Fibroblast of mammary gland (primary cell): ENCODE measurements at places on chromosomes 1 and 21.

- peak; percentile 98 for DNase-seq
Measured at GRCh38 chr1:33758698-33759097, 105.2 kb upstream of the HMGB4 start.

DNA sequence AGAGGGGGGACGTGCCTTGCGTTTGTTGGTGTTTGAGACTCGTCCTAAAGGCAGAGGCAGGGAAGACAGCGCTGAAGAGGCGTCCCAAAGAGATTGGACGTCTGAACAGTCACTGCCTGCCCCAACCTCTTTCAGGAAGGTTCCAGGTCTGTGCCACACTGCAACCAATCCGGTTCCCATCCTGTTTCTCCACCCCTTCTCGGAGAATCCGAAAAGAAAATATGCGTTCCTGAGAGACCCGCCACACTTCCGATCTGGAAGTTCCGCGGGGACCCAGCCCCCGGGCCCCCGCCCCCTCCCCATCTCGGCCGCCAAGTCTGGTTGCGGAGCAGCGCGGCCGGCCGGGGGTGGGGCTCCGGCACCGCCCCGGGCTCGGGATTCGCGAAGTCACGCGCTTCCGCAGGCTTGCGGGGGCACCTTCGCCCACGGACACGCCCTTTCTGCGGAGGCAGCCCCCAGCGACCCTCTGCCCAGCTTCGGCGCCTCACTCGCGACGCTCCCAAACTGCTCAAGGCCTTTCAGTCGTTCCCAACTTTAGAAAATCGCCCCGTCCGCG is 124.5 kb upstream of the DPYD start:
- DNase-seq, result peak; percentile 43

DNA sequence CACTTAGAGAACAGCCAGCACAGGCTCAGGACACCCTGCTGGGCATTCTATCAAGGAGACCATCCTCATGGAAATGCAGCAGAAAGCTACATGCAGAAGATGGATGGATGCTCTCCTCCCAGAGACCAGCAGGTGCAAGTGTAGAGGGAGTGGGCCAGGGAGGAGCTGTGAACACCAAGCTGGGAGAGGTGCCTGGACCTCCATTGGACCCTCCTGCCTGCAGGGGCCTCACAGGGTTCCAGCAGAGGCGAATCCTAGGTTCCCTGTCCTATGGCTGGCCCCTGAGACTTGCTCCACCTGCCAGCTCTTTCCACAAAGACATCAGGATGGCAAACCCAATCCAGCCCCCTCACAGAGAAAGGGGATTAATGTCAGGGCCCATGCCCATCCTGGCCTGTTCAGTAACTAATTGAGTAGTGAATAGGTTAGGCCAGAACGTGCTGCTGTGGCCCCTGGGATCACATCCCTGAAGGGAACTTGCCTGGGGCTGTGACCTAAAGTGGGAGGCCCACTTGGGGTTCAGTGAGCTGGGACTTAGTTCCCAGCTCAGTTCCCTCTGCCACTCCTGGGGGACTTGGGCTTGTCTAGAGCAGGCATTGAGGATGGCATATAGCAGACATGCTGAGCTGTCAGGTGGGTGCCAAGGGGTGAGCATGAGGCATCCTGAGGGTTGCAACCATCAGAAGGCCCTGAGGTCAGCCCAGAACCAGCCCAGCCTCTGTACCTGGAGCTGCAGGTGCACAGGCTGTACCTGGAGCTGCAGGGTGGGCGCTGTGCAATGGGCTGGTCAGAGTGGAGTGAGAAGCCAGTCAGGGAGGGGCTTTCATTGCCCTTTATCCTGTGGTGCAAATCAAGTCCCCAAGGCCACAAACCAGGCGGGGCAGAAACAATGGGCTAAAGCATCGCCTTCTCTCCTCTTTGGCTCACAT is 22.9 kb upstream of the ZNF678 start:
- no peak for DNase-seq

DNA sequence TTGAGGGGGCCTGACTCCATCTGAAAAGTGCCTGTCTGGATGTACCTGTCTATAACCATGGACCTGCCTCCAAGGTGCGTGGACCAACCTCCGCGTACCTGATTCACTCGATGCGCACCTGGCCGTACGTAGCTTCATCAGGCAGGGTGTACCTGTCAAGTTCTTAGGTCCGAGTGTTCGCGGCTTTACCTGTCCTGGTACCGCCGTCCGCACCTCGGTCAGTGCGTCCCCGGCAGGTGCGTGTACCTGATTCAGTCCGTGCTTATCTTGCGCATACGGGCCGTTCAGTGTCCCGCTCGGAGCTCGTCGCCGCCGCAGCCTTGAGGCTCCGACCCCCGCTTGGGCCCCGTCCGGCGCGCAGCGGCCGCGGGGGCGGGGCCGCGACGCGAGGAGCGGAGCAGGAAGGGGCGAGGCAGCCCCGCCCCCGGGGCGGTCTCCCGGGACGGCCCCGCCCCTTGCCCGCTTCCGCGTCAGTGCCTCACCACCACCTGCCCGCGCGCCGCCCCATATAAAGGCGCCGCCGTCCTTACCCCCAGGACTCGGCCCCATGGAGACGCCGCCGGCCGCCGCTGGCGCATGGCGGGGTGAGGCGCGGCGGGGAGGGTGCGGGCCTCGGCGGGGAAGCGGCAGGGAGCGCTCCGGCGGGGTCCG is at the start of gene ZC3H12A:
TSS of gene ZC3H12A (plus strand) at position 535 of the 651 bp plus-strand sequence. CDS start 917 bp downstream, outside the sequence.
- peak; percentile 82 for DNase-seq

- DNase-seq, result no peak
Measured at GRCh38 chr1:51524817-51525216, 5.8 kb upstream of the EPS15 start.

- DNase-seq, result peak; percentile 72
Measured at GRCh38 chr1:26597629-26598039, 68.1 kb downstream of the RPS6KA1 start.

DNA sequence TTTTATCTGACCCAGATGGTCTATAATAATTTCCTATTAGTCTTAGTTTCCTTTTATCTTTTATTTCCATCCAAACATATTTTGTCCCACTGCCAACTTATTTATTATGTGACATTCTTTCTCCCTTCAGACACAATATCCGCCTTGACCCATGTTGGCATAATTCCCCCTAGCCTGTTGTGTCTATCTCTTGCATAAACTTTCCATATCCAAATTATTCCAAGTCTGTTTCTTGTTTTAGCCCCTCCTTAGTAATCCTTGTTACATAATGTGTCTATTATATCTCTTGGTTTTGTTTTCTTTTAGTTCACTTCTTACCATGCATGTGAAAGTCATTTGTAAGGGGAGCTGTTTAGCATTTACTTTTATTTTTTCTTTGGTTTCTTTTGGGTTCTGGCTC is 81.6 kb upstream of the CACHD1 start:
- DNase-seq, result no peak

DNA sequence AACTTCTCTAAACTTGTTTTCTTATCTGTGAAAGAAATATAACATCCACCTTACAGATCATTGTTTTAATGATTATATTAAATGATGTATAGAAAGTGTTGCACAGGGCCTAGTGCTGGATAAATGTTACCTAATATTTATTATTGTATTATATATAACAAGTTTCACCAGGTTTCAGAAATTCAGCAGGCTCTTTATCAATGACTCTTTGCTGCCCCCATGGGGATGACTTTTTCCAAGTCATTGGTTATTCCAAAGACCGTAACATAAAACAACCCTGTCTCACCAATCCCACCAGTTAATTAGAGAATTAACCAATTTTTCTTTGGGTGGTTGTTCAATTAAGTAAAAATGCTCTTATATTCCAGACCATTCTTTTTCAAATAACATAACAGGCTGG is 7.3 kb upstream of the DEDD start:
- peak; percentile 60 for DNase-seq

- peak; percentile 65 for DNase-seq
Measured at GRCh38 chr1:55284856-55285255, 69.7 kb upstream of the USP24 start.

DNA sequence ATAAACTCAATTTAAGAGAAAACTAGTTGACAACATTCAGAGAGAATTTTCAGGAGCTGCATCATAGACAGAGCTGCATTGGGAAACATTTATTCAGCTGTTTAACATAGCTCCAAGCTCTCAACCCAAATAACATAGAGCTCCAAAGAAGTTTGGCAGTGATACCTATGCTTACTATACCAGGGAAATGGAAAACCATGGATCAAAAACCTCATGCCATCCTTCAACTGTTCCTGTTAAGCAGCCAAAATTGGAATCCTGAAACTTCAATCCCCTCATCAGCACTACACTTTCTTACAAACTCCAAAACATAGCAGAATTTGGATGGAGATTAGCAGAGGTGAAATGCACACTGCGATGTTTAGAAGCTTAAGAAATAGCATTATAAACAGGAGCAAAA is 164.4 kb downstream of the USH2A start:
- no peak for DNase-seq

- DNase-seq, result no peak
Measured at GRCh38 chr1:12617511-12617900, 504 bp downstream of the DHRS3 start.

DNA sequence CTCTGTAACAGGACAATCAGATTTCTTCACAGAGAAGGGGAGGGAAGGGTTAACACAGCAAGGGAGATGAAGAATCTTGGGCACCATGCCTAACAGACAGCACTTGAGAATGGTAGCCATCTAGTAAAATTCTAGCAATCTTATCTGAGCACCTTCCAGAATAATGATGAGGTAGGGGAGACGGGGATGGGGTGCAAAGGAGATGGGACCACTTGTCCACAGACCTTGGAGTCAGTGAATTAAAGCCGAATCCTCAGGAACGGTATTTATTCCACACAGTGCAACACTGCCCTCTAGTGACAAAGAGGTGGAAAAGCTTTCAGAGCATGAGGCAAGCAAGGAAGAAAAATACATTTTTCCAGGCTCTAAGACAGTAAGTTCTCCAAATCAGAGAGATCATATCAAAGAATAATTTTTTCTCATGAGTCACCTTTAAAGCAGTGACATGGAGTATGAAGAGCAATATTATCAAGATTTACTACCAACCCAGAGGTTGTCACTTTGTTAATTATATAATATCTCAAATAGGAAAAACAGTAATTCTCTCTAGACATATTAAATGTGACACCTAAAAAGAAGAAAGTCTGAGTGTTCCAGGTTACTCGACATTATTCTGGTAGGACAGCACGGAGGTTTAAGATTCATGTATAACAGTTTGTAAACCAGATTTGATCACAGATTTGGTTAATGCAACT is 43.3 kb upstream of the LPAR3 start:
- DNase-seq, result peak; percentile 73

DNA sequence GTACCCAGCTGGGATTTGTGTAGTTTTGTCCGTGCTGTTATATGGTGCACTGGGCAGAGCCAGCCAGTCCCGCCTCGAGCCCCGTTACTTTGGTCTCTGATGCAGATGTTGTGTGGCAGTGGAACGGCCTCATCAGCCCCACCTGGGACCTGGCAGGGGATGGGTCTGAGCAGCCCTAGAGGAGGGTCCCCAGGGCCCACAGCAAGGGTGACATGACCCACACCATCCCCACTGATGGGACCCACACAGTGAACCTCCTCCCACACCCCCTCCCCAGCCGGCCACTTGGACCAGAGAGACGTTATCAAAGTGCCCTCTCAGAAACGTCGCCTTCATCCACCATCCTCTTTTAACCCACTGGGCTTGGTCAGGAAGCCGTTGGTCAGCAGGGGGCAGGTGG is 42.0 kb upstream of the PCBP3 start:
- no peak for DNase-seq

DNA sequence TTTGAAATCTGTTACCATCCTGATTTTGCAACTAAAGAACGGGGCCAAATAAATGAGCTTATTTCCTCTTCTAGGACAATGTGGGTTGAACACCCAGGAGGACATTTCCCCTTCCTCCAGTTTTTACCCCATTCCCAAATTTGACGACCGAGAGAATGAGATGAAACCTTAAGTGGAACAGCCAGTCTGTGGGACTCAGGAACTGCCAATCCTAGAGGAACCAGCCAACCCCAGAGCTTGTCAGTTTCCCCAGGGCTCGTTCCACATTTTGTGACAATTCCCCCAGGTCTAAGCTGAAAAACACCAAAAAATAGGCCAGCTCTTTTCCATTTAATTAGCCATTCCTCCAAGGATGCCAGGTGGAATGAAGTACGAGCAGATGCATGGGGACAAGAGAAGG is 21.3 kb upstream of the MAPKAPK2 start:
- no peak for DNase-seq

DNA sequence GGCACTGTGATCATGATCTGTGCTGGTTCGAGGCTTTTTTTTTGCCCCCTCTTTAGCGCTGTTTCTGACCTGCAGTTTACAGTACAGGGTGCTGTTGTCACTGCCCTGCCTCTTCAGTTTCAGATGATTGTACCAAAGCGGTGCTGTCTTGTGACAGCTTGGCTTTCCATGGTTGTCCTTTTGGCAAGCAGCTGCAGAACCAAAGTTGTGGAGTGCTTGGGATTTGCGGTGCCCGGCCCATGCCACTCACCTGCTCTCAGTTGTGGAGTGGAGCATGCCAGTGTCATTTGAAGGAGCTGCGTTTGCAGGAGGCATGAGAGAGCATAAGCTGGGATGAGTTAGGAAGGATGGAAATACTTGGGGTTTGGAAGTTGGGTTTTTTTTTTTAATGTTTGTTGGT is 48.4 kb downstream of the DOP1B start:
- no peak for DNase-seq

DNA sequence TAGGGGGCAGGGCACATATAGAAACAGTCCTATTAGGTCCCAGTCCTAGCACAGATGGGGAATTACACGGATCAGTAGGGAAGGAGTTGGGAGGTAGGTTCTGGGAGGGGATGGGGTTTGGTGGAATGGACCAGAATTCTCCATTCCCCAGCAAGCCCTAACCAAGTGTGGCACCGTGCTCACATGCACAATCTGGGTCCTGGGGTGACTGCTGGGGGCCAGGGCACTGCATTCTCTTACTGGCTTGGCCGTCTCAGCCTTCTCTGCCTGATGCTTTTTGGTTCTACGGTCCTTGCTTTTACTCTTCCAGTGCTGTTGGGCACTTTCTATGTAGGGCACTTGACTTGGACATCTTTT is 53.9 kb downstream of the NENF start:
- DNase-seq, result no peak

DNA sequence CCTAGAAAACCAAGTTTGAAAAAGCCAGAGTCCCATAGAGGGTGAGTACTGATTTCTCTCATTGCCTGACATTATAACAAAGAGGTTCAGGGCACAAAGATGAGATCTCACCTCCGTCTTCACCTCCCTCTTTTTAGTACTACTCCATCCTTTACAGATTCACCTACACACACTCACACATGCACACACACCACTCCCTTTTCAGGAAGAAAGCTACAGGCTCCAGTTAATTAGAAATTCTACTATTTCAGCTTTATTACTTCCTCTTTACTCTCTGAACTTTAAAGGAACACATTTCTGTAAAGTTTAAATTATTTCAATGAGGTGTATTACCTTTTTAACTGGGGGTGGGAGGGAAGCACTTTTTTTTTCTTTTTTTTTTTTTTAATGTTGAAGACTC is 59.6 kb upstream of the PRDX6 start:
- no peak for DNase-seq

- DNase-seq, result peak; percentile 86
Measured at GRCh38 chr1:225565847-225566246, 87.1 kb downstream of the ENAH start.

DNA sequence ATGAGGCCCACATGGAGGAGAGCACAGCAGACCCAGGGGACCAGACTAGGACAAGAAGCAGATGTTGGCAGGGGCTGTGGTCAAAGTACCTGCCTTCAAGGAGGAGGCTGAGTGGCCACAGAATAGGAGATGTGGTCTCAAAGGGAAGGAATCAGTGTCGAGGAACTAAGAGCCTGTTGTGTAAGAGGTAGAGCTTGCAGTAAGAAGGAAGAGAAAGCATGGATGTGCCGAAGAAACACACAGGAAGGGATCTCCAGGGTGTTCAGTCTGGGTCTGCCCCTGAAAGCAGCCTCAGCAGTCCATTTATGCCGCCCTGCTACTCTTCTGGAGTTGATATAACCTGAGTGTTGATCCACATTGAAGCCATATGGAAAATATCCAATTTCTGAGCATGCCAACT is 83.9 kb downstream of the NID1 start:
- DNase-seq, result no peak

- no peak for DNase-seq
Measured at GRCh38 chr1:42057800-42058199, 95.4 kb upstream of the GUCA2B start.
